Bronchial epithelial cell (primary cell): ENCODE measurements at places on chromosomes 7 and 10.

- DNase-seq = peak; percentile 22
Measured at GRCh38 chr7:92790992-92791391, 45.4 kb downstream of the CDK6 start.

GRCh38 chr7:100157334-100158228 is 942 bp downstream of the TRAPPC14 start:
- peak; percentile 78 for DNase-seq

DNA sequence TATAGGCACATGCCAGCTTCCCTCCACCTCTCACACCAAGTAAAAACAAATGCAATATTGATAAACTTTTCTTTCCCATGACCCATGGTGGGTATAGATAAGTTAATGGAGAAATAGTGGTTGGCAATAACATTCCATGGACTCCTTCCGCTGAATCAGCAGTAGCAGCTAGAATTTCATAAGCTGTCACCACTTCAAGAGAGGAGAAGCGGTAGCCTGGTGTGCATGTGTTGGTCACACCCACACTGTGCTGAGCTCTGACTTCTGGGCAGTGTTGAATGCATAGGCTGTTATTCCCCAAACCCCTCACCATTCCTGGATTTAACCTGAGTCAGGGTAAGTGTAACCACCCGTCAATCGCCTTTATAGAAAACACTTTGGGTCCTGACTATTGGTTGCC is 32.5 kb upstream of the BMPER start:
- no peak for DNase-seq

GRCh38 chr10:125756853-125757487 is 18.7 kb downstream of the MMP21 start:
- no peak for DNase-seq

- no peak for DNase-seq
Measured at GRCh38 chr10:20287586-20287985, 471.4 kb downstream of the PLXDC2 start.

DNA sequence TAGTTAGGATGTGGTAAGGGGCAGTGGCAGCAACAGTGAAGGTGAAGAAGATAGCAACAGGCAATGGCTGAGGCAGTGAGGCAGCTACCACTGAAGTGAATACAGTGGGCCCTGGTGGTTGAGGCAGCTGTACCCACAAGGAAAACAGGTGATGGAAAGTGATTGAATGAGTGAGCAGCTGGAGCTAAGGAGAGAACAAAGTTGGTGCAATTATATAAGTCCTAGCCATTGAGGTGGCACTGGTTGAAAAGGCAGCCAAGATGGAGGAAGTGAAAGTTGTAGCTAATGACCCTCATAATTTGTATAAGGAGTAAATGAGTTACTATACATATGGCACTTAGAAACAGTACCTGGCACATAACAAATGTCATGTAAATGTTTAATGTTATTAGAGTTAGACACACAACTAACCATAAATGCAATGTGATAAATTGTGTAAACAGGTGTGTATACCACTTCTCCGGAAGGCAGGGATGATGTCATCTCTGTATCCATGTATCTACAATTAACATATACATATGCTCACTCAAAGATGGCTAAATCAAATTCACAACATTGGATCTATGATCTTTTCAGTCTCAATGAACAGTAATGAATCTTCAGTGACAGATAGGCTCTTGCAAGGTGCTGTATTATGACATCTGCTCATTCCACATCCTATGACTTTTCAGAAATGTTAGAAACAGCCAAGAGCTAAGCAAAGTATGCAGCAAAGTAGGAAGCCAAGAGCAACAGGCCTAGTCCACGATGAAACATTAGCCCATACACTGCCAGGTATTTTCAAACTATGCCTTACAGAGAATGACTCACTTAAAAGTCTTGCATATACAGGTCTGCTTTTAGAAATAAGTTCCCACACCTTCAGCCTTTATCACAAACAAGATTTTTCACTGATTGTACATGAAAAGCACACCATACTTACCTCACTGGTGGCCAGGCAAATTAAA is 10.7 kb downstream of the XPNPEP1 start:
- peak; percentile 95 for DNase-seq

DNA sequence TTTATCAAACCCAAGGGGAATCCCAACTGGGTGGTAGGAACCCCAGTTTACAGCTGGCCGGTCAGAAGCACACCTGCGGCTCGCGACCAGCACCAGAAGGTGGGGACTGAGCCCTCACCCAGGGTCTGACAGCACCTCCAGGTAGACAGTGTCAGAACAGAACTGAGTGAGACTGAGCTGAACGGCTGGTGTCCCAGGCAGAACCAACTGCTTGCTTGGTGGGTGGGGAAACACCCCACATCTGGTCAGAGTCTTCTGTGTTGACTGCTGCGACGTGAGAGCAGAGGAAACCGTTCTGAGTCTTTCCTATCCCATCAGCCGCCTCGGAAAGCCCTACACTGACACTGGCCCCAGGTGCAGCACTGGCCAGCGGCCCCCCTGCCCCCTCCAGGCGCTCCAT is 160.7 kb downstream of the MAD1L1 start:
- DNase-seq = no peak

GRCh38 chr10:133438711-133439273 is 14.4 kb upstream of the SPRN start:
- DNase-seq = peak; percentile 15

DNA sequence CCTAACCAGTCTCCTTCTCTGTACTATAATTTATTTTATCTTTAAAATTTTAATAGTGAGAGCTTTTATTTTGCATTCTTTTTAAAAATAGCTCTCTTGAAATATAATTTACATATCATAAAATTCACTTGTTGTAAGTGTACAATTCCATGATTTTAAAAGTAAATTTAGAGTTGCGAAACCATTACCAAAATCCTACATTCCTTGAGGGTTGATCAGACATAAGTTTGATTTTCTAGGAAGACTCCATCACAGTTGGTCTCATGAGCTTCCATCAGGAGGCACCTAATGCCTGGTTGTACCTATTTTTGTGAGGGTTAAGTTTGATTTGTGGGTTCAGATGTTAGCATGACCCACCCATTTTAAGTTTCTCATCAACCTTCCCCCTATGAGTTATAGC is 108.1 kb downstream of the BMPER start:
- DNase-seq = no peak

- DNase-seq = no peak
Measured at GRCh38 chr10:91433620-91434019, 23.5 kb downstream of the HECTD2 start.

DNA sequence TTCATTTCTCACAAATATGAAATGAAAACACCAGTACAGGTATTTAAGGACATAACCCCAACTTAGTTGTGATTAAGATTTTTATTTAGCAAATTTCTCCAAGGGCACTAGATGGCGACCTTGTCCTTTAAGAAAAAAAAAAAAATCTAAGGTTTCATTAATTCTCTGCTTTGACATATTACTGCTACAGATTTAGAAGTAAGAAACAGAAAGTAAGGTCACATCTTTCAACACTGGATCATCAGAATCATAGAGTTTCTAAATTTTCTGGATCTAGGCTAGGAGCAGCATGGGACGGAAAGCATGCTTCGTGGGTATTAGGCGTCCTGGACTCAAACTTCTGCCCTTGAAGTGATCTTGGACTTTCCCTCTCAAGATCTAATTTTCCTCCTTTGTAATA is 85.5 kb upstream of the PRKG1 start:
- DNase-seq = peak; percentile 22

- no peak for DNase-seq
Measured at GRCh38 chr7:51593628-51594027, 277.0 kb upstream of the COBL start.

DNA sequence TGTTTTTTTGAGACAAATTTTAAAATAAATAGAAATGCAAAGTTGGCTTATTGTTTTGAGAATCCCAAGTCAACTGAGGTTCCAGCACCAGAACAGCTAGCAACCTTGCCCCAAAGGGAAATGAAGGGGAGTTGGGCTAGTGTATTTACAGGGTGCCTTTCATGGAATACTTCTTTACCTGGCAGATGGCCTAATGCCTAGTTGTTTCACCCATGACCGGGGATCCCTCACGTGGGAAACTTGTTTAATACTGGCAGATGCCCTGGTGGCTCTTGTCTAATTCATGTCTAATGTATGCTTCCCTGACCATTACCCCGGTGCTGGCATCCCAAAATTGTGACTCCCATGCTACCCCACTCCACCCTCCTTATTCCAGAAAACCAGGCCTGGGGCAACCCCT is 861.1 kb upstream of the ZWINT start:
- no peak for DNase-seq

- DNase-seq = no peak
Measured at GRCh38 chr10:23381298-23382040, 36.9 kb upstream of the C10orf67 start.

DNA sequence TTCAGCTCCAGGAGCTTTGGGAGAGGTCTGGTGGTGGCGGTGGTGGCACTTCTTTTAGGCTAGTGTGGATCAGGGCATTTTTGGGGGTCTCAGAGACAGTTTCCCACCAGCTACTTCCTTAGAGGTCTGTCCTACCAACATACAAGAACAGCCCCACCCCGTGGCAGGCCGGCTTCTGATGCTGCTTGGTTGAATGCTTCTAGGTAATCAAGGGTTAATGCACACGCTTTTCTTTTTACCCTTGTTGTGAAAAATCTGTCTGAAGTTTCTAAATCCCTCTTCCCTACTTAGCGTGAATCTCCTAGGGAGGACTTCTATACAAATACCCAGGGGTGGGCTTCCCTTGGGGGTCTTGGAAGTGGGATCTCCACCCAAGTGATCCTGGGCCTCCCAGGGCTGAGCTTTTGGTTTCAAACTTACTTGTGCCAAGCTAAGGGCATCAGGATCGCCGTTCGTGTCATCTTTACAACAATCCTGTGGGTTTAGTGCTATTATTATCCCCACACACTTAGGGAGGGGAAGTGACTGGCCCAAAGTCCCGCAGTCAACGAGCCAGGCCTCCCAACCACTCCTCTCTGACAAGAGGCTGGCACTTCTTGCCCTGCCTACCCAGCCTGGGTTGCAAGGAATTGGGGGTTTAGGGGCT is 1.7 kb downstream of the SH2B2 start:
- DNase-seq = no peak

- DNase-seq = no peak
Measured at GRCh38 chr10:119025776-119026175, 3.7 kb upstream of the NANOS1 start.

- DNase-seq = no peak
Measured at GRCh38 chr10:77079592-77080300, 557.9 kb downstream of the KCNMA1 start.

DNA sequence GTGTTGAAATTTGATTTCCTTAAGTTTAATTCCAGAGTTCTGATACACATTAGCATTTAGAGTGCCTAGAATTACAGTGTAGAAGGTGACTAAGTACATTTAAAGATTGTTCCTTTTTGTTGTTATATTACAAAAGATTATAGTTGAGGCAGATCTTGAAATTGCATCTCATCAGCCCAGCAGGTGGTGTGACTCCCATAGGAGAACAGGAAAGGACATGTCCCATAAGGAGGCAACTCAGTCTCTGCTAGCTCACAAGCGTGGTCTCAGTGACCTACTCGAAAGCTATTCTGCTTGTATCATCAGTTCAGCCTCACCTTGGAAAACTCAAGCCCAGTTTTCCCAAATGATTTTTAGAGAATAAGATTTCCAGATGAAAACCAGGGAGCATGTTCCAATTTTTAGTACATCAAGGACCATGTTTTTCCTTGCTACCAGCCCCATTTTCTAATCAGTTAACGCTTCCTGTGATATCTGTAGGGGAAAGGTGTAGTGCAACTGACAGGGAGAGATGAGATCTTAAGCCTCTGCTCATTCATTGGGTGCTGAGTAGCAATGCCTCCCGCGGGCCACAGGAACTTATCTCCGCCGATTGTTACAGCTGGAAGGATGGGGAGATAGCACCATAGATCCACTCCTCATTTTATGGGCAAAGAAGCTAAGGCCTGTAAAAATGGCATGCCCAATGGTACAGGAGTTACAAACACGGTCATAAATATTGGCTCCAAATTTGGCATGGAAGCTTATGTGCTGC is 1.1 kb upstream of the GNAI1 start:
- peak; percentile 94 for DNase-seq

DNA sequence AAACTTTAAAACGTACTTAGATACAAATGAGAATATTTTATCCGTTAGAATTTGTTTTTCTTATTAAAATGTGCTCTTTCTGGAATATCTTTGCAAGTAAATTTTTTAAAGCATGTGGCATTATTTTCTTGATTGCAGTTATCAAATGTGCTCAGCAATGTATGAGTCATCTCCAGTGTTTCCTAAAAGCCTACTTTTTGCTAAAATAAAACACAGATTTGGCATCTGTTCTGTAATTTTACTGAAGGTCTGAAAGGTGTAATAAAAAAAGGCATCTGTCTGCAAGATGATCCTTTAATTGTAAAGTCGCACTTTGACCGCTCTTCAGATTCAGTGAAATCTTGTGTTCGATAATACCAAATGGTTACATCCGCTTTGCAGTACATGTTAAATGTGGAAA is 3.4 kb downstream of the GNAT3 start:
- no peak for DNase-seq

DNA sequence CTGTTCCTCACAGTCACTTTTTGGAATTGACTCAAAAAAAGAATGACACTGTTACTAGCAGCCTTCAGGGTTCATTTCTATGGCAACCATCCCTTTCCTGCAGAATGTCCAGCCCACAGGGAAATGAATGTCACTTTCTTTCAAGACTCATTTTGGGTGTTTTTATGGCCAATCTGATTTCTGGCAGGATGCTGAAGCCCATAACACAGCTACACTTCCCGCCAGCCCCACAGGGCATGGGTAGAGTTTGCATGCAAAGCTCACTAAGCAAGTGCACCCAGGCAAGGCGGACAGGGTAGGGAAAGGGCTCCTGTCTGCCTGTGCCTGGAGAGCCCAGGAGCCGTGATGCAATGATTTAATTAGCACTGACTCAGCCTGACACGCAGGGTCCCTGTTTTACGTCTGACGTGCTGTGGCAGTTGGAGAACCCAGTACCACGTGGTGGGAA is 26.1 kb upstream of the GPAM start:
- DNase-seq = no peak

DNA sequence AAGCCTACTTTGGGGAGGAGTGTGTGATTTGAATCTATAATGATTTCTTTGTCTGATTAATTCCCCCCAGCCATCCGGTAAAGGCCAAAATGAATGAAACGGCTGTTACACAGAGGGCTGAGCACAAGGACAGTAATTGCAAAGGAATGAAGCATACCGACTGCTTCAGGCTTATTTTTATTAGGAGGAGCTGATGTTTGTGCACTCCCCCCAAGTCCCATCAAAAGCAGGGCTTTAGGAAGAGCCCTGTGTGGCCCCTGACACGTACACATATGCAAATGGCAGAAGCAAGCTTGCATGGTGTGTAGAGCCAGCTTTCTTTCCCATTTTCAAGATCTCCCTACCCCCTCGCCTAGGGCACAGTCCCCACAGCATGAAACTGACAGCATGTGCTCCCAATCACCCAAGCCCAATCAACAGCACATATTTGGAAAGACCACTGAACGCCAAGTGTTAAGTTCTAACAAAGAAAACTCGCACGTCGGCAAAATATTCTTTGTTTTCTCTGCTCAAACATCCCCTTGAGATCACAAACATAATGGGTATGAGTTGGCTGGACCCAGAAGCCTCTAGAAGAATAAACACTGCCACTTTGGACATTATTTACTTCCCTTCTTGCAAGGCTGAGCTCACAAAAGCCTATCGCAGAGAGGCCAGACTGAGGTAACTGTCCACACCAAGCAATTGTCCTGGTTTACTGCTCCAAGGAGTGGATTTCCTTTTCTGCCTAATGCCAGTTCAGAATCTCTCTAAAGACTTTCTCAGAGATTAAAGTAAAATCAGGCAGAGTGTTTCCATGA is 143.0 kb downstream of the CUBN start:
- peak; percentile 46 for DNase-seq
